Aortic smooth muscle cell (primary cell): ENCODE measurements at places on chromosomes 2 and 18. TPM values are rescaled to one million over a fixed set of nuclear protein-coding genes. Genes with fewer than 3 reads are reported as not detected.

COPS9 gene
- total RNA-seq: 79.5 and 130 TPM in 2 replicates

DSEL gene
- 23.8 and 52.3 TPM in 2 replicates for total RNA-seq

DSC2 gene
- under 0.01 TPM in 1 of 2 replicates, not detected in the other for total RNA-seq

UGT1A3 gene
- not detected in 2 replicates for total RNA-seq

COL6A3 gene
- total RNA-seq: 651 and 657 TPM in 2 replicates

CTAGE1 gene
- 0.12 TPM in 1 of 2 replicates, not detected in the other for total RNA-seq

CHRNG gene
- not detected in 2 replicates for total RNA-seq

FAM237A gene
- not detected in 2 replicates for total RNA-seq

SNRNP200 gene
- 43.1 and 47.7 TPM in 2 replicates for total RNA-seq

SLC16A14 gene
- 3.2 and 6.2 TPM in 2 replicates for total RNA-seq
